Stimulated activated CD8-positive, alpha-beta memory T cell treated with anti-CD3 and anti-CD28 coated beads, Interleukin-7, amount 100 ng/mL, for 48 hours (primary cell): ENCODE measurements at places on chromosomes 5 and 9.

- DNase-seq = peak; percentile 61
These were observed 542 bp upstream of the TRIM52 start for GRCh38 chr5:181261320-181262049.

DNA sequence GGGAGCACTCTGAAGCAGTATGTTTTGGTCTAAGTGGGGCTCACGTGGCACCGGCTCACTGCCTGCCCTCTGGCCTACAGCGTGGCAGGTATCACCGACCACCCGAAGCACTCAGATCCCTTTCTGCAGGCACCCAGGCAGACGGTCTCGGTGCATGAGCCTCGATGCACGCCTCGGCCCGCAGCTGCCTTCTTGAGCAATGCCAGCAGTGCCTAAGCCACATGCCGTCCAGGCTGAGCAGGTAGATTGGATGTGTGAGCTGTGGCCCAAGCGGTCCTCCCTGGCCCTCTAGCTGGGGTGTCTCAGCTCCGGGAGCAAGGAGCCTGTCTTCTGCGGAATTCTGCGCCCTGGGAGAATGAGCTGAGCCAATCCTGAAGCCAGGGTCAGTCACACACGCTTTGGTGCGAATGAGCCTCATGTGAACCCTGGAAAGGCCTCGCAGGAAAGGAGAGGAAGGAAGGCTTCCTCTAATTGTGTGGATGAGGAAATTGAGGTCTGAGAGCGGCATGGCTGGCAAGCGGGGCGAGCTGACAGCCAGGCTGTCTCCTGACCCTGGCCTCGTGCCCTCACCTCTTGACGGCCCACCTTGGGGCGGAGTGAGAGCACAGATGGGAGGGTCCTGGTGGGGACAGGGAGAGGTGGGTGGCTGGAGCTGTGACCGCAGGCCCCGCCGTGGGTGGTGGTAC, 14.4 kb downstream of the RXRA start:
- DNase-seq = no peak

DNA sequence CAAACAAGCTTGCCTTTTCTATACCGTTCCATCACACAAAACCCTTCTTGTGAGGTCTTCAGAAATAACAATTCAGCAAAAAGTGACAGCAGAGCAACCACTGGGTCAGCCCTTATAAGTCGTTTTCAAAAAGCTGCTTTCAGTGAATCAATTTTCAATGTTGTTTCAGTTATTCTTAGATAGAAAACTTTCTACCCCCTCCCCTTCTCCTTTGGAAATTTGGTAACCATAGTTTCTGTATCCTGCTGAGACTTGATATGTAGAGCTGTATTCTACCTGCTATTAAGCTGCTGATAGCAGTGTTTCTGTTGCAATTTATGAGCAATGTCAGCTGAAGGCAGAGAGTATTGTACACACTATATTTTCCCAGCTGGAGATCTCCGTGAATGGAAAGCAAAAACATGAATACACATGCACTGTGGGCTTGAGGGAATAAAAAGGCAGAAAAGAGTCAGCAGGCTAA, 75.7 kb downstream of the ZNF608 start:
- no peak for DNase-seq

DNA sequence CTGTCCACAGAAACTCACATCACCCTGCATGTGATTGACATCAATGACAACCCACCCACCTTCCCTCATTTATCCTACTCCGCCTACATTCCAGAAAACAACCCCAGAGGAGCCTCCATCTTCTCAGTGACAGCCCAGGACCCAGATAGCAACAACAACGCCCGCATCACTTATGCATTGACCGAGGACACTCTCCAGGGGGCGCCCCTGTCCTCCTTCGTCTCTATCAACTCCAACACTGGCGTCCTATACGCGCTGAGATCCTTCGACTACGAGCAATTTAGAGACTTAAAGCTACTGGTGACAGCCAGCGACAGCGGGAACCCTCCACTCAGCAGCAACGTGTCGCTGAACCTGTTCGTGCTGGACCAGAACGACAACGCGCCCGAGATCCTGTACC, 1.7 kb downstream of the PCDHGA3 start:
- no peak for DNase-seq

DNA sequence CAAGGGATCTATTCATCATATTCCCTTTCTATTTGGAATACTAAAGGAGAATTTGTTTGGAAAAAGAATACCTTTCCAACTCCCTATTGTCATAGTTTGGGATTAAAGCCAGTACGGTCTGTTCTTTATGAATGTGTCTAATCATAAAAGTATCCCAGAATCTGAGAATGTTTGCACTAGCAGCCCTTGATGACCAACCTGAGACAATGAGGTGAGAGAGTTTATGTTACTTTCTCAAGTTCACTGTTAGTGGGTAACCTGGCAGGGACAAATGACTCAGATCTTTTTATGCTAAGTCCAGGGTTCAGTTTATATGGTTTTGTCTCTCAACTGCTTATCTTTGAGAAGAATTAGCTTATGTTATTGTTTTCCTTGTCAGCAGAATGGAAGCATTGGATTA, 25.3 kb upstream of the TLR4 start:
- no peak for DNase-seq

- DNase-seq = no peak
These were observed 445.7 kb upstream of the TRPC7 start for GRCh38 chr5:136811086-136811485.

DNA sequence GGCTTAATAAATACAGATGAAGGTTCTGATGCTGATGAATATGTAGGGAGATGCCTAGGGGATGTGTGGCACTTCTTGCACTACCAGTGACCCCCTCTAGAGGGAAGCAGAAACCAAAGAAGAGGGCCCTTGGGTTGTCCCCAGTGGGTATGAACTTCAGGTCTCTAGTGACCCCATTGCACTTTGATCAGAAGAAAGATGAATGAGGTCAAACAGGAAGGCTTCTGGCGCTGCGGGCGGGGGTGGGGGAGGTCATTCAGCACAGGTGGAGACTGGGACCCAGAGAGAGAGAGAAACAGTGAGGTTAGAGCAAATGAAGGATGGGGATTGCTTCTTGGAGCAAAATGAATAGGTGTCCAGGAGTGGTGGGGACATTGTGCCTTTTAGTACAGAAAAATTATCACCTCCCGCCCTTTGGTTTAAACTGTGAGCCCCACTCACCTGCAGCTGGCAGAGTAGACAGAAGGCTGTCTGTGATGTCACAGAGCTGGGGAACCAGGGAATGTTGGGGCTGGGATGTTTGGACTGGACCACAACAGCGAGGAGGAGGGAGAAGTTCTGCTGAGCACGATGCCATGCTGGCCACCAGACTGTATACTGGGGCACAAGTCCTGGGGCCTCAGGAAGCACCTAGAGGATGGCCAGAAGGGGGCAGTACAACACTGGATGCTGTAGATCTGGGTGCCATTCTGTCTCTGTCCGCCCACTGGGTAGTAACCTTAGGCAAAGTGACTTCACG, at the start of gene TEX48:
Gene TEX48 (minus strand): TSS at position 599 of the 739 bp plus-strand sequence. CDS start 10,469 bp downstream, outside the sequence.
- DNase-seq = peak; percentile 49

DNA sequence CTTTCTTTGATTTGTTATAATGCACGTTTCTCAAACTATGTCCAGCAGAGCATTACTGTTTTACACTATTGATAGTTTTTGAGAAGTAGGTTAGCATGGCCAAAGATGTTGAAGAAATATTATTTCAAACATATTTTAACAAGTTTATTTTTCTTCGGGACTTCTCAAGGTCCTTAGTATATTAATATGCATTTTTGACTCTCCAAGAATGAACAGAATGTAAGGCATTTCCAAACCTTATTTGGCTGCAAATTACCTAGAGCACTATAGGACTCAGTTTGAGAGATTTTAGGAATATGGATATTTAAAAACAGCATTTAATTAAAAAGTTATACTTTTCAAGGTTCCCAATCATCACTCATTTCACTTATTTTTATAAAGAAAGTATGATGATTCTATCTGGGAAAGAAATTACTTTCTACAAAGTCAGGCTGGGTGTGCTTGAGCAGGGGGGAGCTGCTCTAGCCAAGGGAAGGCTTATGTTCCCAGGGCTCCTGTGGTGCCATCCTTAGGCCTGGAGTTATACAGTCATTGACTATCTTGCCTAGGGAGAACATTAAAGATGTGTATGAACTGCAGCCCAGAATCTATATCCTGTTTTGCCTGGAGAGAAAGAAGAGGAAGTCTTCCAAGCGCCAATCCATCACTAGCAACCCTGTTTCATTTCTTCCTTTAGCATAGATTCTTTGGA, 27.6 kb upstream of the NREP start:
- DNase-seq = no peak

DNA sequence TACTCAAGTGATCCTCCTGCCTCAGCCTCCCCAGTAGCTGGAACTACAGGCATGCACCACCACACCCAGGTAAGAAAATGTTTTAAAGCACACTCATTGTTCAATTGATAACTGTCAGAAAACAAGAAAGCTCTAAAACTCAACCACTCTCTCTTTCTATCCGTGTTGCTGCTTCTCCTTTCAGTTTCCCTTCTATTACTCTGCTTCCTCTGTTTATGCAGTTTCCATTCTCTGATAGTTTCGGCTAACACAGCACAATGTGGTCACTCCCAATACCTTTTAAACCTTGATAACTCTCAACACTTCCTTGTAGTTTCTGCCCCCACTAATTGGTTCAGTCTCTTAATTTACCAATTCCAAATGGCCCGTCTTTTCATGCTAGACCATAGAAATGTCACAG, 59.2 kb upstream of the NR4A3 start:
- no peak for DNase-seq

GRCh38 chr5:110072651-110073050, 382.9 kb downstream of the MAN2A1 start:
- DNase-seq = no peak

DNA sequence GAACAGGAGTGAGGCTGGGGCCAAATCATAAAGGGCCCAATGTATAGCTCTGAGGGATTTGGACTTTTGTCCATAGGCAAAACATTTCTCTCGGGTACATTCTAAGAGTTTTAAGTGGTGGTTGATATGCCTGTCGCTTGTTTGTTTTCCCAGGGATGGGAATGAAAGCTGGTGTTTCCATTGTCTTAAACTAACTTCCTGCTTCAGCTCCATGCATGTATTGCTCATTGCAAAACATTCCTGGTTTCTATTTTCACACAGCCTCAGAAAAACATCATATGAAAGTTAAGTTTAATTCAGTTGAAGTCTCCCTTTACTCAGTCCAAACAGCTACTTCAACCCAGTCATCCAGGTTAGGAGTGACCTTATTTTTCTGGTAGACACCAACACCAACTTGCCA, 235.0 kb downstream of the ACTL7B start:
- no peak for DNase-seq

DNA sequence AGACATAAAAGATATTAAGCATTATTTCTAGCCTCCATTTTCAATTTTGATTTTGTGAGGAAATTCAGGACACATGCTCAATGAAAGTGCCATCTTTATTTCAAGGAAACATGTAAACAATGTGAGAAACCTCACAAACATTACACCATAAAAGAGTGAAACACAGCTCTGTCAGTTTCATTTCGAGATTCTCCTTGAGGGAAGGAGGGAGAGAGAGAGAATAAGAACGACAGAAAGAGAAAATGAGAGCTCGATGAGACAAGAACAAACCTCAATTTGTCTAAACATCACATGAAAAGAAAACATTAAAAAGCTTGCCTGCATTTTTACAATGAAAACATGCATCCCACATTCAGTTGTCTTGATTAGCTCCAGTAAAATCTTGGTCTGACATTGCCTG, 553.5 kb upstream of the MEF2C start:
- DNase-seq = no peak

GRCh38 chr9:114233491-114234185, 78.3 kb downstream of the COL27A1 start:
- no peak for DNase-seq

GRCh38 chr5:108858959-108859358, 111.3 kb downstream of the FER start:
- no peak for DNase-seq

DNA sequence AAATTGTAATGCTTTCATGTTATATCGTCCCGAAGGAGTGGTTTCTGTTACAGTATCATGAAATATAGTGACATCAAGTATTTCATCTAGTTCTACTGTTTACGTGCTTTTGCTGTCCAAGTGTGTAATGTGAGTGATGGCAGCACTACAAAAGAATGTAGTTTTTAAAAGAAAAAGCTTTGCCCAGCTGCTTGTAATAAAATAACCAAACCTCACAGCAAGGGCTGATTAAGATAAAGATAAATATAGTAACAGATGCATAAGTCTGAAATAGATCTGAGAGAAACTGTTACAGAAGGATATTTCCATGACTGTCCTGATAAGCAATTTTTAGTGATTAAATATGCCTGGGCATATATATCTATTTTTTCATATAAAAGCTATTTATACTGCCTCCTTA, 106.4 kb downstream of the AUH start:
- DNase-seq = no peak

GRCh38 chr9:13088720-13089427, 190.6 kb downstream of the MPDZ start:
- DNase-seq = no peak

- no peak for DNase-seq
These were observed 86.4 kb downstream of the AMBP start for GRCh38 chr9:113991714-113992113.

DNA sequence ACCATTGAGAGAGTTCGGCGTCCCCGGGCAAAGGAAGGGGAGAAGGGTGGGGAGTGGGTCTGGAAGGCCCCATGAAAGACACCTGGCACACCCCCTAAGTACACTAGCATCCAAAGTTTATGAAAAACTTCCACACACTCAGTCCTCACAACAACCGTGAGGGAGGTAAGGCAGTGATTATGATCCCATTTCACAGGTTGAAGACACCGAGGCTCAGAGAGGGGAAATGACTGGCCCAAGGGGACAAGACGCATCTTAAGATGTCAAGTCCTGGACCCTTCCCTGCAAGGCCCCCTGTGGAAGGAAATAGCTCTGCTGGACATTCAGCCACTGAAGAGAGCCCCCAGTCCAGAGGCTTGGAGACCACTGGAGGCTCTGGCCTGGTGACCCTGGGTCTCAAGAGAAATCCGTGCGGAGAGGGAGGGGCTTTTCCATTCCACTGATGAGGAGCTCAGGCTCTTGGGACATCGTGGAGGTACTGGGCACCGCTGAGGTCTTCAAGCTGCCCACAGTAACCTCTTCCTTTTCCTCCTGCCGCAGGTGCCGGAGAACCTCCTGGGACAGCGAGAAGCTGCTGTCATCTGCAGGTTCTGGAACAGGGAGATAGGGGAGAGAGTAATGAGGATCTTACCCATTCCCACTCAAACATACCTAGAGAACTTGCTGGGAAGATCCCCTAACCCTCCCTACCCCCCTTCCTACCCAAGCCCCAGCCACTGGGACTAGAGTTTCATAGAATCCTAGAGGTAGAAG, 5.2 kb downstream of the SMIM33 start:
- no peak for DNase-seq

GRCh38 chr5:146643776-146644175, 127.8 kb upstream of the GPR151 start:
- no peak for DNase-seq

GRCh38 chr5:64811050-64811640, 42.4 kb downstream of the CWC27 start:
- no peak for DNase-seq

DNA sequence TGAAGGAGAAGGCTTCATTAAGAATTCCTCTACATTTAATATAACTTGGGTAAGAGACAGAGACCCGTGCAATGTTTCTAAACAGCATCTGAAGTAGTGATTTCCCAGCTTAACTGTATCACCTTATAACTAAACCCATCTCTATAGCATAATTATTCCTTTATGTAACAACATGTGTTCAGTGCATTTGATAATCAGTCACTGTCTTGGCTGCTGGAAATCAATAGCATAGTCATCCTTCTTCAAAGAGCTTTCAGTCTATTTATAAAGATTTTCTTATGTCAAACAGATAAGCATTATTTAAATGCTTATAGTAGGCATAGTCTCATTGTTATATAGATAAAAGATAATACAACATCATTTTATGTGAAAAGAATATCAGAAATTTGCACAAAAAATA, 80.1 kb upstream of the TYRP1 start:
- DNase-seq = no peak

- DNase-seq = no peak
These were observed 290.5 kb downstream of the SLF1 start for GRCh38 chr5:94908889-94909480.
